ENCODE measurements at places on chromosomes 11 and 22. TPM values are rescaled to one million over a fixed set of nuclear protein-coding genes. Genes with fewer than 3 reads are reported as not detected.

DNA sequence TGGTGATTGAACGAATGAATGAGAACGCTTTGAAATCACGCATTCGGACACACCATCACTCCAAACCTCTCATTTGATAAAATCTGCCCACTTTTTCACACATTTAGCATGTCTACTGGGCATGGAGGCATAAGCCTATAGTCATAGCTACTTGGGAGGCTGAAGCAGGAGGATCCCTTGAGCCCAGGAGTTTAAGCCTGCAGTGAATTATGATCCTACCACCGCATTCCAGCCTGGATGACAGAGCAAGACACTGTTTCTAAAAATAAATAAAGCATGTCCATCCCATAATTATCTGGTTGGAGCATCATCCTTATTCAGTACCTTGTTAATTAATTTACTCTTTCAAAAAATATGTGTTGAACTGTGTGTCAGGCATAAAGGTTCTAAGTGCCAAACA lies 3.3 kb upstream of the PICALM start:
- DNase-seq = no peak

DNA sequence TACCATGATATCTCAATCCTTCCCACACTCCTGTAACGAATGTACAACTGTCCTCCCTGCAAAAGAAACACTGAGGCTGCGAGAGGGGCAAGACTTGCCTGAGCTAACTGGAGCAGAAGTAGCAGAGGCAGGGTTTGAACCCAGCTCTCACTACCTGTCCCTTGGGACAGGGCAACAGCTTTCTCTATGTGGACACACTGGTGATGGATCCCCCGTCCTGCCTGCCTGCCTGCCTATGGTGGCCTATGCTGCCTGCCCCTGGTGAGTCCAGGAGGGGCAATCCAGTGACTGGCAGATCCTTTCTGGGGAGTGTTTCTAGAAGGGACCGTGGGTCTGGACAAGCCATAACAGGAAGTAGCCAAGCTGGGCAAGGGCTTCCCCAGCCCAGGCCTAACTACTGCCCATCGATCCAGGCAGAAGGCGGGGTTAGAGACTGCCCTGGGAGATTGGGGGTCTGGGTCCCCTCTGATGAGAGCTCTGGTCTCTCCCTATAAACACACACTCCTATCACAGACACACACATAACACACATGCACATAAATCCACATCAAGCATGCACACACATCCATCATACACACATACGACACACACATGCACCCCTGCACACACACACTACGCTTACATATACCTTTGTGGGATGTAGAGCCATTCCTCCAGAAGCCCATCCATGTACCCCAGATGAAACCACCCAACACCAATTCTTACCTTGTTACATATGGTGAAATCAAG lies 1.1 kb upstream of the EMID1 start:
- no peak for DNase-seq

DNA sequence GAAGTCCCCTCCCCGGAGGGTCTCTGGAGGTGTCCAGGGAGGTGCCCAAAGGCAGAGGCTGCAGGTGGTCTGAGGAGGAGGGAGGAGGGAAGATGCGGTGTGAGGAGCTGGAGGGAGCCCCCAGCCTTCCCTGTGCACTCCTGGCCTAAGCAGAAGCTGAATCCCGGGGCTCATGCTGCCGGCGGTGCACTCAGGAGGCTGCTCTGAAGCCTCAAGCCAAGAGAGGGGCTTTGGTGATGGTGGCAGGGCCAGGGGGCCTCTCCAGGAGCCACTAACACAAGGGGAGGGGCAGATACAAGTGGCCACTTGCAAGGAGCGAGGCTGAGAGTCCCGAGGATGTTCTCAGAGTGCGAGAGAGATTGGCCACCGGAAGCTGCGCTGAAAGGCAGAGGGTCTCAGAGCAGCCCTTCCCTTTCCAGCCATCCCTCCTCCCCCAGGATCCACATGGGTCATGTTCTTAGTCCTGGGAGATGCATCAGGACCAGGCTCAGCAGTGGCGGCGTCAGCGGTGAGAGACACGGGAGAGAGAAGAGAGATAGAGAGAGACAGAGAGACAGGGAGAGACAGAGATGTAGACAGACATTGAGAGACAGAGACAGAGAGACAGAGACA lies 774 bp upstream of the MRGPRG start:
- peak; percentile 11 for DNase-seq

DNA sequence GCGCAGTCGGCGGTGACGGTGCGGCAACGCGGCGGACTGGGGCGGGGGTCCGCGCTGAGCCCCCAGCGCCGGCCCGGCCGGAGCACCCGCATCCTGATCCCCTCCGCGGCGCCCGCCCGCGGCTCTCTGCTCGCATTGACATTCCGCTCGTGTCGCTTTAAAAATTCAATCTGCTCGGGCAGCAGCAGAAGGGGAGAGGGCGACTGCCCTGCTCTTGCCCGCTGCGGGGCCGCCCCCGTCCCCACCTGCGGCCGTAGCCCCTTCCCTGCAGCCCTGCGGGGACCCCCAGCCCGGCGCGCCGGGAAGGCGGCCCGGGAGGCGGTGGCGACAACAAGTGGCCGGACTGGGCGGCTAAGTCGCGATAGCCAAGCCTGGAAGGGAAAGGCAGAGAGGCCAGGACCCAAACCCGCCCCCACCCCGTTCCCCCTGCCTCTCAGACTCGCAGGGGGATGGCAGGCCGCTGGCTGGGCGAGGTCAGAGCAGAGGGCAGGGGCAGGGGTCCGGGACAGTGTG lies 1.1 kb downstream of the CABP7 start:
- DNase-seq = no peak

DNA sequence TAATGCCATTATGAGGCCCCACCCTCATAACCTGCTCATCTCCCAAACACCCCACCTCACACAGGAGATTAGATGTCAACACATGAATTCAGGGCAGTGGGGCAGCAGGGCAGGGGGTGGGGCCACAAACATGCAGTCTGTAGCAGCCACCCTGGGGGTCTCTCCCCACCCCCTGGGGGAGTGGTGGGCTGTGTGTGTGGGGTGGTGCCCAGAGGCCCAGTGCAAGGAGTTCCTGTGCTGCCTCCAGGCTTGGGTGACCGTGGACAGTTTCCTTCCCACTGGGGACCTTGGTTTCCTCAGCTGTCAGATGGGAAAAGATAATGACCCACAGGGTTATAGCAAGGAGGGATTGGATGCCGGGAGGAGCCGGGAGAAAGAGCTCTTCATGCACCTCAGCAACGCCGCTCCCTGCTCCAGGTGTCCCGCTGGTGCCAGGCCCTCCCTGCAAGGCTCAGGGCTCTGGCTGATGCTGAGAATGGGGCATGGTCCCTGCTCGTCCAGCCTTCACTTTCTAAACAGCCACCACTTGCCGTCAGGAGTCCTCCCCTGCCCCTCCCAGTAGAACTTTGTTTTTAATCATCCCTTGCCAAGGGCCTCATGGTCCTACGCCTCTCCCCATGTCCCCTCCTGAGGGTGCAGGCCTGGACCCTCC lies 2.0 kb upstream of the MRGPRF start:
- no peak for DNase-seq

DNA sequence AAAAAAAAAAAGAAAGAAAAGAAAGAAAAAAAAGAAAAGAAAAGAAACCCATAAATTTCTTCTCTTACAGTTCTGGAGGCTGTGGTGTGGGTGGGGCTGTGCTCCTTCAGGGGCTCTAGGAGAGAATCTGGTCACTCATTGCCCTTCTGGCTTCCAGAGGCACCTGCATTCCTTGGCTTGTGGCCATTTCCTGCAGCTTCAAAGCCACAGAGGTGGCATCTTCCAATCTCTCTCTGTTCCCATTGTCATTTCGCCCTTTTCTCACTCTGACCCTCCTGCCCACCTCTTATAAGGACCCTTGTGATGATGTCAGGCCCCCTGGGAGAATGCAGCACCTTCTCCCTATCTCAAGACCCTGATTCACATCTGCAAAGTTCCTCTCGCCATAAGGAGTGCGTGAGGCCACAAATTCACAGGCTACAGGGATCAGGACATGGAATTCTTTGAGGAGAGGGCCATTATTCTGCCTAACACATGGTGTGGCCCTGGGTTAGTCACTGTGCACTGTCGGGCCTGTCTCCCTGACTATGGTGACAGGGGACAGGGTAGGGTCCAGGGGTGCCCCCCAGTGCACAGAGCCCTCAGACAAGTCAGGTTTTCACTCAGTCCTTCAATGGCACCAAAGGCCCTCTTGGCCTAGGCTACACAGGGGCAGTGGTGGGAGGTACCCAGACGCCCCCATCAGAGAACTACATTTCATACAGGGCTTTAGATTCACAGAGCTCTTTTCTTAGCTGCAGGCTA lies 38.6 kb upstream of the PRR5 start:
- DNase-seq = no peak

DNA sequence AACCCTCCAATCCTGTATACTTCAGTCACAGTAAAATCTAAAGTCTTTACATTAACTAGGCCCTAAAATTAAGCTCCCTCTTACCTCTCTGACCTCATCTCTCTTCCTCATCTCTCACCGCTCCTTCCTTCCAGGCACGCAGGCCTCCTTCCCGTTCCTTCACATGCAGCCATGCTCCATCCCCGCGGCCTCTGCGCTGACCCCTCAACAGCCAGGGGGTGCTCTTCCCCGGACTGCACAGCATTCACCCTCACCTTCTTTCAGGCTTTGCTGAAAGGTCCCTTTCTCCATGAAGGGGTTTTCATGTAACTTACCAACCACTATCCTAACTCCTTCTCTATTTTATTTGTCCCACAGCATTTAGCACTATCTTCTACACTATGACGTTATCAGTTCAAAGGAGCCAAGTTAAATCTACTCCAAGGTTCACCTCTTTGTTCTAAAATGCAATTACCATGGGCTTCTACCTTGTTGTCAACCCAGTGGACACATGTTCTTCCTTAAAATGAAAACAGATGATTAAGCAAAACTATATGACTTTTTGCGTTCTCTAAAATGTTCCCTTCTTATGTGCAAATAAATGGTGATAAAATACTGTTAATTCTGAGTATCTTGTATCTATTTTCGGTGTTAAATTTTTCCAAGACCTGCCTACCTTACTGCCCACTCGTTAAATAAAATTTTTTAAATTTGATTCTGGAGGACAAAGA lies 57.8 kb upstream of the APOA1 start:
- DNase-seq = peak; percentile 21

GRCh38 chr11:62542750-62543567 lies 3.6 kb downstream of the AHNAK start:
- DNase-seq = peak; percentile 86

GRCh38 chr22:25025491-25026400 lies 73.2 kb downstream of the KIAA1671 start:
- no peak for DNase-seq

GRCh38 chr11:17405232-17406005 lies 17.0 kb upstream of the KCNJ11 start:
- DNase-seq = peak; percentile 50

DNA sequence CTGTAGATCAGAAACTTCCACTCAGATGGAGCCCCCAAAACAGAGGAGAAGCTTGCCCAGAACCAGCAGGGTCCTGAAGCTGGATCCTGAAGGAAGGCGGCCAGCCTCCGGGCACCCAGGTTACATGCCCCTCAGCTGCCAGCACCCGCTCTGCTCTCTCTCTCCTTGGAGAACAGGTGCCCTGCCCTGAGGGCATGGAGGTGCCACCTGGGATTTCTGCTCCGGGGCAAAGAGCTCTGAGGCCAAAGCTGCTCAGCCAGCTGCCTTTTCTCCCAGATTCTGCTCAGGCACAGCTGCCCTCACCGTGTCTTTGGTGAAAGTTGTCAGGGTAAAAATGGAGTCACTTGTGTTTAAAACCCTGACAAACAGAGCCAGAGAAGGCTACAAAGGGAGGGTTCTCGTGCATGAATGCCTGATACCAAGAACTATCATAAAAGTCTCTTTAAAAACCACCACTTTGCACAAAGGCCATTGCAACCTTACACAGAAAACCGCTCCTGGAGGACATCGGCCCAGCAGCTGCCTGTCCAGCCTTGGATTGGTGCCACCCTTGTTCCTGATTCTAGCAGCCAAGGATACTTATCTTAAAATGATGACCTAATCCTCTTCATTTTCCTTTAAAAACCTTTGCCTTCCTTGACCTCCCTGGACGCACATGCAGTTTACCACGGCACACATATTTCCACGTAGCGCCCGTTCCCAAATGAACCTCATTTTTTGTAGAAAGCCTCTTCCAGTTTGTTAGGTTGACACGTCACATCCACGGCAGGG lies 140.0 kb downstream of the CACNA1I start:
- DNase-seq = no peak

GRCh38 chr11:92750794-92751193 lies 218.7 kb upstream of the MTNR1B start:
- no peak for DNase-seq

DNA sequence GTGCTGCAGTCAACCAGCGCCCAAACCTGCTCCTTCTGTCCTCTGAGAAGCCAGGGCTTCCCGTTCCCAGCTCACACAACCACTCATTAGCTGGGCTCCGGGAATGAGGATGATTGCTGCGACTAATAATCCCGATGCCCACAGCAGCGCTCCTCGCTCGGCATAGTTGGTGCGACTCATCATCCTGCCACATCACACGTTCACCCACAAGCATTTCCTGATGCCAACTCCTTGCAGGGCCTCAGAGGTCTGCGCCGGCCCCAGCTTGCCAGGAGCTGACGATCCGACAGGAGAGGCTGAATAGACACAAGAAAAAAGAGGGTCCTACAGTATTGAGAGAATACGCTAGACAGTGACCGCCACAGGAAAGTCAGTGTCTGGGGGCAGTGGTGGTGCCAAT lies 10.6 kb upstream of the CSNK1E start:
- DNase-seq = no peak

DNA sequence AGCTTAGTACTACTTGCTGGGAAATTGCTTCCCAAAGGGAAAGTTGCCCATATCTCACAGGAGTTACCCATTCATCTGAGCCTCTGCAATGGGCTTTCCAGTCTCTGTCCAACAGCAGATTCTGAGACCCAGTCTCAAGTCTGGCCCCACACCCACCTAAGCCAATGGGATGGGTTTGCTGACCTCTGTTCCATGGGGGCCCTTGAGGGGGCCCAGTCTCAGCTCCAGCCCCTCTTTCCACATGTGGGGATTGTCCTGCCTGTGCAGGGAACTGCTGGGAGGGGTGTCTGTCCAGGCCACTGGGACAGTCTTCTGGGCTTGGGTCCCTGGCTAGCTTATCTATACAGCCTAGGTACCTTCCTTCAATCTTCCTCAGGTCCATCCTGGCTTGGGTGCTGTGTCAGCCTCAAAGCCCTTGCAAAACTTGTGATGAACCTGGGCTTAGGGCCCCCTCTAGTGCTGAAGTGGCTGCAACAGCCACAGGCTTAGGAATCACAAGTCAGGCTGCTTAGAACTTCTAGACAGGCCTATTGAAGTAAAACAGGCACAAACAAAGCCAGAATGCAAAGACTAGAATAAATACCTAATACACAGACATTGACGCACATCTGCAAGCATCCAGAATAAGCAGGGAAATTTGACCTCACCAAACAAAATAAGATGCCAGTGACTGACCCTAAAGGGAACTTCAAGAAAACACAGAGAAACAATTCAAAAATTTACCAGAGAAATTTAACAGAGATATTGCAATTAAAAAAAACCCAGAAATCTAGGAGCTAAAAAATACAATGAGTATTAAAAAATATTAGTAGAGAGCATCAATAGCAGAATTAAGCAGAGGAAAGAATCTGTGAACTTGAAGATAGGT lies 11.7 kb upstream of the PATL1 start:
- peak; percentile 59 for DNase-seq

Gene CHCHD10
- not detected for total RNA-seq

Gene TBX1
- 10.2 TPM for total RNA-seq

Gene ANKK1
- total RNA-seq = not detected

Gene PIH1D2
- 2.7 TPM for total RNA-seq
